Fibroblast of lung (primary cell): ENCODE measurements at places on chromosomes 12 and 14.

- no peaks in the 10 kb centered on the region for H3K36me3 ChIP-seq
- no peak overlapping the region for H3K4me3 ChIP-seq
- H3K27me3 ChIP-seq = no peaks in the 10 kb centered on the region
- DNase-seq = no peak
- H3K27ac ChIP-seq = no peak overlapping the region
Measured at GRCh38 chr12:20800160-20800559, 10.3 kb upstream of the SLCO1B3 start.

- no peaks in the 10 kb centered on the region for H3K36me3 ChIP-seq
- H3K4me3 ChIP-seq = no peak overlapping the region
- peaks cover 5% of the 10 kb centered on the region for H3K27me3 ChIP-seq
- no peak overlapping the region for H3K27ac ChIP-seq
- no peaks in the 10 kb centered on the region for H3K4me1 ChIP-seq
- DNase-seq = no peak
Measured at GRCh38 chr14:104658325-104658712, 31.1 kb upstream of the INF2 start.

GRCh38 chr12:19014240-19014639, 115.3 kb upstream of the PLEKHA5 start:
- H3K27me3 ChIP-seq = no peaks in the 10 kb centered on the region
- H3K4me1 ChIP-seq = peaks cover 4% of the 10 kb centered on the region
- H3K36me3 ChIP-seq = no peaks in the 10 kb centered on the region

- H3K4me1 ChIP-seq = peaks cover 17% of the 10 kb centered on the region
- no peak overlapping the region for H3K4me3 ChIP-seq
- no peak overlapping the region for H3K27ac ChIP-seq
- H3K36me3 ChIP-seq = no peaks in the 10 kb centered on the region
Measured at GRCh38 chr14:68587931-68588330, 204.9 kb downstream of the ZFP36L1 start.

- H3K27me3 ChIP-seq = no peaks in the 10 kb centered on the region
- H3K27ac ChIP-seq = no peak overlapping the region
- DNase-seq = peak; percentile 91
- no peaks in the 10 kb centered on the region for H3K36me3 ChIP-seq
- peaks cover 7% of the 10 kb centered on the region for H3K4me1 ChIP-seq
Measured at GRCh38 chr12:72230589-72230988, 41.6 kb upstream of the TRHDE start.
